ENCODE measurements at places on chromosomes 3 and 15. TPM values are rescaled to one million over a fixed set of nuclear protein-coding genes. Genes with fewer than 3 reads are reported as not detected.

The ZNF662 gene
- polyA plus RNA-seq: 0.04 TPM

The GOLGA8T gene
- not detected for polyA plus RNA-seq

The FOXB1 gene
- polyA plus RNA-seq: not detected

The SMARCC1 gene
- 86.9 TPM for polyA plus RNA-seq

- no peaks in the 10 kb centered on the region for H3K4me1 ChIP-seq
- no peak for DNase-seq
Observed at GRCh38 chr3:13529196-13530112, 19.5 kb upstream of the FBLN2 start.

DNA sequence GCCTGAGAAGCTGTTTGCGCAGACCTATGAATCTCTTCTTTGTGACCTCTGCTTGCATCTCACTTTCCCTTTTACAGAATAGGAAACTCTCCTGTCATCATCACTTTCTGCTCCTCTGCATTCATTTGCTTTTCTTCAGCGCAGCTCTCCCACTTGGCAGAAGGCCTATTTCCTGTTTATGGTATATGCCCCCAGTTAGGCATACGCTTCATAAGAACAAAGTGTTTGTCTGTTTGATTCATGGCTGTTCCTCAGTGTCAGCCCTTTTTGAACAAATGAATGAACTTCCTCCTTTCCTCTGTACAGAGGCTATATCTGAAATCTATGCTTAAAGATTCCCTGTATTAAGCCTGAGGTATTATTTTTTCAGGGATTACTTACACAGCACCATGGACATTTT lies 1216.9 kb upstream of the GBE1 start:
- H3K4me3 ChIP-seq: no peak overlapping the region
- no peaks in the 10 kb centered on the region for H3K36me3 ChIP-seq
- H3K27me3 ChIP-seq: no peaks in the 10 kb centered on the region
- no peak overlapping the region for H3K27ac ChIP-seq

DNA sequence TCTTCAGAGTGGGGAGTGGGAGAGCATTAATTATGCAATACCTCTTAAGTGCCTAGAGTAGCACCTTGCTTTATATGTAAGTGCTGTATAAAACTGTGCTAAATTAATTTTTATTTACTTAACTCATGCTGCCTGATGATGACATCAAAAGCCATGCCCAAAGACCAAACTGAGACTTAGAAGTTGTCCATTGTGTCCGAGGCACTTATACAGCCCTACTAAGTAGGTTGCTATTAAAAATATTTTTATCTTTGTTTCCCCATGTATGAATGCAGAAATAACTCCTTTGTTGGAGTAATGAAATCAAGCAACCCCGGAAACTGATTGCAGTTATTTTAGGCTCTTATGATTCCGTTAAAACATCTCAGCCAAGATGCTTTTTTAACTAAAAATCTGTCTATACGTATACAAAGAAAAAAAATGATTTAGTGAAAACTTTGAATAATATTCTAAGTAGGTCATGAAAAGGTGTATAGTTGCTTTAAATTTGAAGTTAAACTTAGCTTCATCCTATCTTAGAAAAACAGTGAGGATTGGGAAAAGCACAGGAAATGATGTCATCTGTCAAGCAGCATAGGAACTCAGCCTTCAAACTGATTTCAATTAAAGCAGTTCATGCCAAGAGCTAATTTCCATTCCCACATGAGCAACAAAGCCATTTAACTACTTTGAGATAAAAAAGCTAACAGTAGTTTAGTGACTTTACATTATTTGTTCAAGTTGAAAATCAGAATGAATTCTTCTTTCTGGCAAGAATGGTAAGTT lies 43.0 kb downstream of the FBN1 start:
- no peak overlapping the region for H3K4me3 ChIP-seq
- H3K27me3 ChIP-seq: no peaks in the 10 kb centered on the region
- no peak overlapping the region for H3K27ac ChIP-seq
- peak; percentile 90 for DNase-seq

DNA sequence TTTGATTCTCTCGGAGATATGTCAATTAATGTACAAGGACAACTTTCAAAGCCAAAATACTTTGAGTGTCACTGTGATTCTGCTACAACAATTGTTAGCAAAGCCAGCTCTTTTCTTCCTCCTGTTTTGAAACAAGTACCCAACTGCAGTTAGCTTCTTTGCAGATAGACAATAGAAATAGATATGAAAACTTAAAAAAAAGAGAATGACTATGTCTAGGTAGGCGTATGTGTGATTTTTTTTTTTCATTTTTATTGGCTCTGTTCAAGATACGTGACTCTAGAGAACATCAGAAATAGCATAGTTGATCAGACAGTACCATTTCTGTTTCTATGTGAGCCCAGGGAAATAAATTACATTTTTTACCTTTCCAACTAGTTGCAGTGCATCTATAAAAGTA lies 142.9 kb upstream of the CNTN4 start:
- no peak overlapping the region for H3K4me3 ChIP-seq
- H3K4me1 ChIP-seq: no peaks in the 10 kb centered on the region
- no peak for DNase-seq
- H3K27ac ChIP-seq: no peak overlapping the region
- H3K36me3 ChIP-seq: no peaks in the 10 kb centered on the region

DNA sequence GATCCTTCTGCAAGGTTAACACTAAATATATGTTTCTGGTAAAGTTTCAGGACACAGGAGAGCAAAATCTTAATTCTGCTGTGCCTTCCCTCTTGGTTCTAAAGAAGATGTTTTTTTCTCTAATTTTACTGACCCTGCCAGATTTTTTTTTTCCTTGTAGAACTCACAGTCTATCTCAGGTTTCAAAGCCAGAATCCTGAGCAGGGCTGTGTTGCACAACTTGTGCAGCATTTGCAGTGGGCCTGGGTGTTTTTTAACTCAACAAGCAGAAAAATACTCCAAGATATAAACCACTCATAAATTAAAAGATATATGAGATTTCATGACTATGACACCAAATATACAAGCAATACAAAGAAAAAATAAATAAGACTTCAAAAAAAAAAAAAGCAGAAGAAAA lies 40.2 kb upstream of the ARF4 start:
- peak; percentile 59 for DNase-seq
- no peak overlapping the region for H3K4me3 ChIP-seq
- no peaks in the 10 kb centered on the region for H3K4me1 ChIP-seq
- peaks cover 43% of the 10 kb centered on the region for H3K36me3 ChIP-seq
- no peaks in the 10 kb centered on the region for H3K27me3 ChIP-seq

GRCh38 chr3:136658946-136659682 lies 93.1 kb downstream of the STAG1 start:
- H3K27ac ChIP-seq: peak overlapping the region; percentile 41
- peaks cover 16% of the 10 kb centered on the region for H3K4me1 ChIP-seq
- no peaks in the 10 kb centered on the region for H3K36me3 ChIP-seq
- H3K27me3 ChIP-seq: no peaks in the 10 kb centered on the region
- peak; percentile 78 for DNase-seq

- H3K4me1 ChIP-seq: peaks cover 7% of the 10 kb centered on the region
- no peaks in the 10 kb centered on the region for H3K36me3 ChIP-seq
- H3K4me3 ChIP-seq: no peak overlapping the region
- peak; percentile 85 for DNase-seq
- H3K27me3 ChIP-seq: no peaks in the 10 kb centered on the region
Observed at GRCh38 chr15:98518823-98519561, 129.3 kb upstream of the IGF1R start.

DNA sequence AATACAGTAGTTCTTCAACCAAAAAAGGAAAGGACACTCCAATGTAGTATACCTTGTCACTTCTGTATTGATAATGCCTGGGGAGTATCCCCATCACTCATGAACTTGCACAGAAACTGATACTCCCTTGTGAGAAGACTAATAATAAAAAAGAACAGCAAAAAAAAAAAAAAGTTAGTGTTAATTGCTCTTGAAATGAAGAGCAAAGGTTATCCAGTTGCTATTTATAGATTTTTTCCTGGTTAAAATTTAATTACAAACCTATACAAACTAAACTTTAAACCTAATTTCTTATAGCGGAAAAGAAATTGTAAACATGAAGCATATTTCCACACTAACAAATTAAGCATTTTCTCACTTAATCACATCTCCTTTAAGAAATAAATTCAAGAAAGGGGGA lies 6.7 kb downstream of the PLOD2 start:
- H3K36me3 ChIP-seq: peaks cover 3% of the 10 kb centered on the region
- H3K27ac ChIP-seq: peak overlapping the region; percentile 82
- peak overlapping the region; percentile 7 for H3K4me3 ChIP-seq
- H3K27me3 ChIP-seq: no peaks in the 10 kb centered on the region

- H3K4me1 ChIP-seq: no peaks in the 10 kb centered on the region
- no peaks in the 10 kb centered on the region for H3K36me3 ChIP-seq
- H3K27me3 ChIP-seq: no peaks in the 10 kb centered on the region
- no peak overlapping the region for H3K4me3 ChIP-seq
- DNase-seq: no peak
Observed at GRCh38 chr15:100501117-100501516, 27.6 kb downstream of the CERS3 start.
